T-helper 2 cell (primary cell): ENCODE measurements at places on chromosomes 13 and 19.

- DNase-seq = no peak
Observed at GRCh38 chr13:80454245-80454644, 113.3 kb upstream of the SPRY2 start.

- DNase-seq = no peak
Observed at GRCh38 chr19:45780146-45780447, 2.2 kb downstream of the DMPK start.

GRCh38 chr13:110499621-110500281 is 61.8 kb downstream of the RAB20 start:
- DNase-seq = no peak

DNA sequence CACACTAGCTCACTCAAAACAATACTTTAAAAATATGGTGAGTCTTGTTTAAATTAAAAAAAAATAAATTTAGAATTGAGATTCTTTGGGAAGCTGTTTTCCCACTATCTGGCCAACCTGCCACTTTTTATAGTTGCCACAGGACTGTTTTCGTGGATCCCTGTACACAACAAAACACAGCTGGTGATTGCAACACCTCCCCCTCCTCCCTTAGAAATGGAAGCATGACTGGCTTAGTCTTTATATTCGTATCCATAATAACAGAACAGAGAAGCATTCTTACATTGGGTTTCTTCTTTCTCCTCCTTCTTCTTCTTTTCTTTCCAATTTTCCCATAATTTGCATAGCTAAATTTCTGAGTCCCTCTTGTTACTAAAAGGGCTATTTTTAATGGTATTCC is 79.5 kb upstream of the GJB6 start:
- DNase-seq = no peak

- no peak for DNase-seq
Observed at GRCh38 chr19:8655340-8655709, 24.9 kb downstream of the NFILZ start.

DNA sequence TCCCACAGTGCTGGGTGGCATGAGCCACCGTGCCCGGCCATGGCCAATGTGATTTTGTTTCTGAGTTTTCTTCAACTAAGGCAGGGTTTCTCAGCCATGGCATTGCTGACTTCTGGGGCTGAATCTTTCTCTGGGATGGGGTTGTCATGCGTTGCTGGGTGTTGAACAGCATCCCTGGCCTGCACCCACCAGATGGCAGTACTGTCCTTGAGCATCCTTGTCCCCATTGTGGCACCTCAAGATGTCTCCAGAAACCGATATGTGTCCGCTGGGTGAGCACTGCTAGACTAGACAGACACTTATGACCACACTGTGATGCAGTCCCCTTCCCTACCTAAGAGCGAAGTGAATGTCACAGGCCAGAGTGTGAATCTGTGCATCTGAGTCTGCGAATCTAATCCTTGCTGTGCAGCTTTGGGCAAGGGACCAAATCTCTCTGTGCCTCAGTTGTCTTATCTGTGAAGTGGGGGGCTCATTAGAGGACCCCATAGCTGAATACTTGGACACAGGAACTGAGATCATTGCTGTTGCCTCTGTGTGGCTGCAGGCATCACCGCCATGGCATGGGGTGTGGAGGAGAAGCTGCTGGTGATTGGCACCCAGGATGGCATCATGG is 50.3 kb upstream of the SIN3B start:
- peak; percentile 27 for DNase-seq

GRCh38 chr13:69857183-69857821 is 250.3 kb upstream of the ATXN8OS start:
- DNase-seq = no peak

DNA sequence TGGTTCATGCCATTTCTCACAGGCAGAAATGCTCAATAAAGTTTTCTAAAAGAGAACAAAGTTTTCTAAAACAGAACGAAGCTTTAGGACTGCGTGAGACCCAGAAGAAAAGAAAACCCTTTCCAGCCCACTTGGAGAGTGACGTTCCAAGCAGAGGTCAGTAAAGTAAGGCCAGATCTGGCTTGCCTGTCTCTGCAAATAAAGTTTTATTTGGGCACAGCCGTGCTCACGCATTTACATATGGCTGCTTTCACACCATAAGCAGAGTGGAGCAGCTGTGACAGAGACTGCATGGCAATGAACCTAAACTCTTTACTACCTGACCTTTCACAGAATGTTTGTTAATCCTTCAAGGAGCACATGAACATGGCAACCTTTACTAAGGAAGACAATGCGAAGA is 23.6 kb downstream of the IRS2 start:
- DNase-seq = no peak
